ENCODE measurements at places on chromosomes 3 and 15.

- DNase-seq = no peak
These were observed 122.4 kb downstream of the UBE2E2 start for GRCh38 chr3:23325466-23326065.

DNA sequence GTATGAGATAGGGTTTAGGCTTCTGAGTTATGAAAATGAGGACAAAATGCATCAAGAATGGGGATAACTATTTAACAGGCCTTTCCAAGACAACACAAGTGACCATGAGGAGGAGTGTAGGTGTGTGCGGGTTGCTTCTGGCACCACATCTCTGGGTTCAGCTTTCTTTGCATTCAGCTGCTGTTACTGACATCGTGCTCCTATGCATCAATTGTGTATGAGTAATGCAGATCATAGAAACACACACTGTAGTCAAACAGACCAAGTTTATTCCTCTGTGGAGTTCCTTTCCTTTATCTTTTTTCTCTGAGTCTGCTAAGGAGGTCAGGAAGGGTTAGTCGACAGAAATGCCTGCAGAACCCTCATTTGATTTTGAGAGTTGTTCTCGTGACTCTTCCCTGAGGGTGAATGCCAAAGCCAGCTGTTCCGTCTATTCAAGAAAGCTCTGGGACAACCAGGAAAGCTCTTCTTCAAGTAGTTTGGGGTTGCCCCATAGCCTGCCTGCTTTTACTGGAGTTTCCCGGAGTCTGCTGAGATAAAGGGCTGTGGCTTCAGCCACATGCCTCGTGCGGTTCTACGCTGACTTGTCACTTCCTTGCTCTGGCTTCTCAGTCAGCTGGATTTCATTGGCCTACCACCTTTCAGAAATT, 136.7 kb upstream of the TLE3 start:
- DNase-seq = no peak

DNA sequence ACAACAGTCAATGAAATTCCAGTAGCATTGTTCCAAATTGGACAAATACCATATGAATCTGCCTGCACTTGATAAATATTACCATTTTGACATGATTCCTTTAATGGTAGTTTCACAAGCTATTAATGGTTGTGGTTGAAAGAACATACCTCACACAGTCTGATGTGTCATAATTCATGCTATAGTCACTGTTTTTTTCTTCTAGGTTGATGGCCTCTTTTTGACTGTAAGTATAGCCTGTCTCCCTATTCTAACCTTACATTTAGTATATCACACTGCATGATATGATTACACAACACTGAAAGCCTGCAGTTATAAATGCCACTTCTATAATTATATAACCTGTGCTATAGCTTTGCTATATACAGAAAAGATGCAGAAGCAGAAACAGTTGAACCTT, 834.1 kb downstream of the NSUN3 start:
- DNase-seq = no peak

GRCh38 chr3:4670352-4670751, 177.2 kb downstream of the ITPR1 start:
- no peak for DNase-seq

- DNase-seq = no peak
These were observed 19.1 kb upstream of the P2RY14 start for GRCh38 chr3:151297429-151297828.

Measured in breast epithelium (tissue), 4 donors.